Activated naive CD4-positive, alpha-beta T cell (primary cell): ENCODE measurements at places on chromosomes 3 and 15.

DNA sequence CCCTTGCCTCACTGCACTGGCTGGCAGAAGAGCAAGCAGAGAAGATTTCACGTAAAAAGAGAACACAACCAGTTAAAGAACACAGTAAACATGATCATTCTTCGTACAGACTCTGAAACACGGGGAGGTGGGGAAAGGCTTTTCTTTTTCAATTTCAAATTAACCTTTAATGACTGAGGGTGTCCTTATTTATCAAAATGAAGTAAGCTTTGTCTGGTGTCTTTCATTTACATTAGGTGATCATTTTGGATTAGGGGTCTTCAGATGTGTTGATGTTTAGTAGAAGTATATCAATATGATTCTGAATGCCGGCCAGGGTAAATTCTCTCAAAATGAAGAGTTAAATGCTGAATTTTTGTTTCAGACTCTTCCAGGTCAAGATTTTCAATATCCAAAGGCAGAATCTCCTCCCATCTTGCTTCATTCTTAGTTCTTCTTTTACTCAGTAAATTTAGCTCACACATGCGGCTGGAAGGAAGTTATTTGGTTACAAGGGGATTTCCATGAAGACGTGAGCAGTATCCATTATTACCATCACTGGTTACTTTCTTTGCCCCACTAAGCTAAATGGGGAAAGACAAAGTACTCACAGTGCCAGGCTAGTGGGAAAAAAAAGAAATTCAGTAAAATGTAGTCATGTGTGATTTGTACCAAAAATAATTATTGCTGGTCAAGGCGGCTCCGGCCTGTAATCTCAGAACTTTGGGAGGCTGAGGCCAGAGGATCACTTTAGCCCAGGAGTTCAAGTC, 272.2 kb upstream of the NR2F2 start:
- no peak for DNase-seq

GRCh38 chr3:21500834-21501233, 250.2 kb downstream of the ZNF385D start:
- DNase-seq = no peak

DNA sequence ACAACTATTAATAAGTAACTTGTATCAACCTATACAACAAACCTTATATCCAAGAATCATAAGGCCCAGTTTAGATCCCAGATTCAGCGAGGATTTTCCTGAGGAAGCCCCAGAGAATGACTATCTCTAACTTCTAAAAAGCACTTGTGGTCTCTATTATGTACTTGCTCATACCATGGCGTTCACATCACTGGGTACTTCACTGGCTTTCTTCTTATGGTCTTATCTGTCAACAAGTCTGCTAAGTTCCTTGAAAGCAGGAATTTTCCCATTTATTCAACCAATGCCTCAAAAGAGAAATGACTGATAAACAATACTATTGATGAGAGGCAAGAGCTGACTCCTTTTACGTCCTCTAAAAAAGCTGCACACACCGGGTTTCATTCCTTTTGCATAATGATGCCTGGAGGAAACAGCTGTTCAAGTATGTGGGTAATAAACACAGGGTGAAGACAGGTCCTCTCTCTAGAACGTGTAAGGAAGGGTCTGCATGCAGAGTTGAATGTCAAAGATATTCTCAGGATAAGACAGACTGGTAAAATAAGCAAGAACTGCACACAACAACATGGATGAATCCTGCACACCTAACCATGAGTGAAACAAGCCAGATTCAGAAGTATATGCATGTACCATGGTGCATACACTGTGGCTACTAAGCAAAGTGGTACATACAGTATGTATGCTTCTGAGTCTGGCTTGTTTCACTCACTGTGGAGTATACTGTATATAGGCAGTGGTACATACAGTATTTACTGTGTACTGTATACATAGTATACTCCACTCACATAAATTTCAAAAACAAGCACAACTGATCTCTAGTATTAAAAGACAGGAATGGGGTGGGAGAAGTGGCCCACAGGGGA, 408.7 kb downstream of the SHQ1 start:
- DNase-seq = no peak

DNA sequence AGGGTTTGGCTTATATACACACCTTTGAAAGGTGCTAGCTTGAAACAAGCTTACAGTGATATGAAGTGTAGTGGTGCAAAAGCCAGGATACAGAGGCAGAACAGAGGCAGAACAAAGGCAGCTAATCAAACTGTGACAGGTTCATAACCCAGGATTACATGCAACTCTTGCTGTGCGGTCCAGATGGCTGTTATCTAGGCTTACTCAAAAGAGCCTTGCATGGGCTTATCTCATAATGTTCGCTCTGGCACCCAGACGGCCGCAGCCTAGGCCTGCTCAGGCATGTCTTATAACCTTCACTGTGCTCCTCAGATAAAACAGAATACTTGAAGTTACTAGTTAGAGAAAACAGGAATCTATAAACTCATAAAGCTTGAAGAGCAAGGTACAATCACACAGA, 22.8 kb upstream of the NOX5 start:
- DNase-seq = no peak

DNA sequence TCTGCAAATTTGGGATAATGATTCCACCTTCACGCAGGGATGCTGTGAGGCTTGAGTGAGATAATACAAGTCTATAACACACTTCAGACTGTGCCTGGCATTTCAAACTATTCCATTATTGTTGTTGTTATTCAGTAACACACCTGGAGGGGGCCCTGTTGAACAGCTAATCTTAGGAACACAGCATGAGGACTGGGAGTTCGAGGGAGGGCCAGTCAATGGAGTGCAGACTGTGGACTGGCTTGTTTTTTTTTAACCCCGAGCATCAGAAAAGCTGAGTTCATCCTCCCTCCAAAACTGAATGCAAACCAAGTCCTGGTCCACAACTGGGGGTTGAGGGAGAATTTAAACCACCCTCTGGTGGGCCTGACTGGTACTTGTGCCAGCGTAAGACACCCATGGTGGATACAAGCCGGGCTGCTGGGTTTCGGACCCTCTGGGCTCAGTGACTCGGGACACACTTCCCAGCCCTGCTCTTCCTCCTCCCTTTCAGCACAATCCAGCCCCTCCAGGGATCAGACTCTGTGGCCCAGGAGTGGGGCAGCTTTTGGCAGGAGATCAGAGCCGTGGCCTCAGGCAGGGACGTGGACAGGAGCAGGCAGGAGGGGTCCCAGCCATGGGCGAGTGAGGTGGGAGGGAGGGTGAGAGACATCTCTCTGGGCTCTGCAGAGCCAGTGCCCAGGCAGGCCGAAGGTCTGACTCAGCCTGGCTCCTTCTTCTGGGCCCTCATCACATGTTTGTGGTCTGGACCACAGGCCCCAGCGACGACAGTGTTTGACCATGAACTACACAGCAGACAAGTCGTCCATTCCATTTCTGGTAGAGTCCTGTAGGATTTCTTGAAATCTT, 36.3 kb upstream of the MEX3B start:
- DNase-seq = no peak
